NCI-H146 (cell line): ENCODE measurements at places on chromosomes 5 and 9.

- no peak for DNase-seq
These were observed 14.7 kb downstream of the TLN1 start for GRCh38 chr9:35717132-35717870.

GRCh38 chr5:54804086-54804485 is 181.3 kb downstream of the ESM1 start:
- no peak for DNase-seq

- DNase-seq: no peak
These were observed 136.4 kb upstream of the TBC1D2 start for GRCh38 chr9:98391867-98392266.

- DNase-seq: no peak
These were observed 12.4 kb downstream of the MRPS30 start for GRCh38 chr5:44821164-44821563.

DNA sequence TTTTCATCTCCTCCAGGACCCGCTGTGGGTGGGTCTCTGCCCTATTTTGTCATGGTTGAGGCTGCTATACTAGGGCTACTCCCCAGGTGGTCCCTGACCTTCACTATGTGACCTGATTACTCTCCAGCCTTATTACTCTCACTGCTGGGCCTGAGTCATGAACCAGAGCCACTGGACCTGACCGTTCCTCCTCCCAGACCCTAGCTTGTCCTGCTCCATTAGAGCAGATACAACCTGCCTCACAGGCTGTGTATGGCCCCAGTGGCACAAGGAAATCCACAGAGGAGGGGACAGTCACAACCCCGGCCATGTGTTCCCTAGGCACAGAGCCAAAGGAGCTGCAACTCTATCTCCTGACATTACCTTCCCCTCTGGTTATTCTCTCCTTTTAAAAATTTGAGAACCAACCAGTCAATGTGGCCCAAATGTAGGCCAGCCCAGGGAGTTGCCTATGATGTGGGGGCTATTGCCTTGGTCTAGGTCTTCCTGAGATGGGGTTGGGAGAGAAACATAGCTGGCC is 96.0 kb upstream of the FSTL4 start:
- DNase-seq: no peak

- DNase-seq: no peak
These were observed 1.3 kb downstream of the MIGA2 start for GRCh38 chr9:129037767-129038098.

- no peak for DNase-seq
These were observed 397.5 kb downstream of the MLLT3 start for GRCh38 chr9:20224756-20225155.

- no peak for DNase-seq
These were observed 813 bp downstream of the ERMP1 start for GRCh38 chr9:5832071-5832537.

DNA sequence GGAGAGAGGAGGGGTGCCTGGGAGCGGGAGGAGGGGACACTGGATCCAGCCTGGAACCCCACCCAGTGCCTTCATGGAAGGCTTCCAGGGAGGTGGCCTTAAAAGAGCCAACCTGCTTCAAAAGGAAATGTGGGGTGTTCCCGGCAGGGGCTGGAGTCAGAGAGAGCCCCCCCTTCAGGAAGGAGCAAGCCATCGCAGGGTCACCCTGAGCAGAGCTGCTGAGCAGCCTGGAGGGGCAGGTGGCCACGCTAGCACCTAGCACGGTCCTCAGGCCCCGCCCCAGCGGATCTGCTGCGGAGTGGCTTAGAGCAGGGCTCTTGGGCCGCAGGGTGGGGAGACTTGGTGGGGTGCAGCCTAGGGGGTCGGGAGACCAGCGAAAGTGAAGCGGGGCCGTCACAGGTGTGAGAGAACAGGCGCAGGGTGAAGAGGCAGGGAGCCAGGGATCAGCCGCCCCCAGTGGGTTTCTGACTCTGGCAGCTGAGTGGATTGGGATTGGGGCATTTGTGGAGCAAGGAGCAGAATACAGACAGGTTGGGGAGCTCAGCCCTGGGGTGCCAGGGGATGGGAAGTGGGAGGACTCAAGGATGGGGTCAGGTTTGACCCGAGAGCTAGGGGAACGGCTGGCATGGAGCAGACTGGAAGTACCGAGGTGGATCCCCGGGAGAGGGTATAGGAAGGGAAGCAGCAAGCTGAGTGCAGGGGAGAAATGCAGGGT is 1.5 kb downstream of the LCN2 start:
- no peak for DNase-seq

DNA sequence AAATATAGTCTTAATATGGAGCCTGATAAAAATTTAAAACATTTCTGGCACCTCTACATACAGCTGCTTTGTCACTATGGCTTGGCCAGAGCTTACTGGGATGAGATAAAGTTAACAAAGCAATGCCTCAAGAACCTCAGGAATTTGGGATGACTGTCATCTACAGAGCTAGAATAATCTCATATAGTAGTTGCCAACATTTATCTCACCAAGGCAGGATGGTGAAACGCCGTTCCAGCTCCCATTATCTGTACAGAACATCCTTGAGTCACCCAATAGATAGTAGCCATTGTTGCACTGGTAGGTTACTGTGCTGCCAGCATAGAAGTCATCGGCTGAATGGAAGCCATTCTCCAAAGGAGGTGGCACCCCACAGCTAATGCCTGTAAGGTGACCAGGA is 94.6 kb upstream of the TXNDC8 start:
- no peak for DNase-seq

GRCh38 chr5:160297776-160298175 is 14.6 kb downstream of the CCNJL start:
- no peak for DNase-seq

DNA sequence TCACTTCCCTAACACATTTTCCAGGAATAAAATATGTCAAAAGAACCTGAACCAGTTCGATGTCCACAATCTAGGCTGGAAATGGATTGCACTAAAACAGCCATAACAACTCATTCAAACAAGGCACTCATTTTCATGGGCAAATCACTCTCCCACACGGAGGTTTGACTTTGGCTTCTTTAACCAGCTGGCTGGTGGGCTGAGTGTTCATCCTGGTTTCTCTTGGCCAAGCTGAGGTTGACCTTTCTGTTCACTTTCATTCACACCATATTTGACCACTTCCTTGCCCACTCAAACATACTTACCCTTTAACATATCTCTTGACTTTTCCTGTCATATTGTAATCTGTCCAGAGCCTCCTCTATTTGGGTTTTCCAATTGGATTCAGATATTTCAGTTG is 5.4 kb downstream of the IL7R start:
- no peak for DNase-seq

DNA sequence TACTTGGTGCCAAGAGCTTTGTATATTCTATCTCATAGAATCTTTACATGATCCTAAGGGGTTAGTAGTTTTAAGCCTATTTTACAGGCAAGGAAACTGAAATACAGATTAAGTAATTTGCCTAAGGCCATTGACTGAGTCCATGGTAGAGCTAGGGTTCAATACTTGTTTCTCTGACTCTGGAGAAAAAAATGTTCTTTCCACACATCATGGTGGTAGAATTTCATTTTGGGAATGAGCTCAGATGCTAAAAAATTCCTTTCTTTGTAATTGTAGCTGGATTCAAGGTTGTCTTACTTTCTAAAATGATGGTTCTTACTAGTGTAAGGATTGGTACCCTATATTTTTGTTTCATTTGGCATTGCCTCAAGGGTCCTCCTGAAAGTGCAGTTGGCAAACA is 86.0 kb downstream of the ANKRD55 start:
- no peak for DNase-seq

DNA sequence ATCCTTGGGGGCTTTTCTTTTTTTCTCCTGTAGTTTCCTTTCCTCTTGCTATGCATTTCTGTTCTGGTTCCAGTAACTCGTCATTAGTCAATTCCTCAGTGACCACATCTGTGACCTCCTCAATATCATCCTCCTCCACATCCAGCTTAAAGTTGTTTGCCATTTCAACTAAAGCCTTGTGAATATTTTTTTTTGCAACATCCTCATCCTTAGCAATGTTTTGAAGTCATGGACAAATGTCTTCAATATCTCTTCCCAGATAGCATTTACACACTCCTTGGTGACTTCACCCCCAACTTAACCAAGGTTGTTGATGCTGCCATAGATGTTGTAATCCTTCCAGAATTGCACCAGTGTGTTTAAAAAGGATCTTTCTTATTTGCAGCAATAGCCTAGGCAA is 14.7 kb upstream of the ADRB2 start:
- DNase-seq: no peak

- no peak for DNase-seq
These were observed 127.3 kb upstream of the PIK3R1 start for GRCh38 chr5:68088302-68088701.

DNA sequence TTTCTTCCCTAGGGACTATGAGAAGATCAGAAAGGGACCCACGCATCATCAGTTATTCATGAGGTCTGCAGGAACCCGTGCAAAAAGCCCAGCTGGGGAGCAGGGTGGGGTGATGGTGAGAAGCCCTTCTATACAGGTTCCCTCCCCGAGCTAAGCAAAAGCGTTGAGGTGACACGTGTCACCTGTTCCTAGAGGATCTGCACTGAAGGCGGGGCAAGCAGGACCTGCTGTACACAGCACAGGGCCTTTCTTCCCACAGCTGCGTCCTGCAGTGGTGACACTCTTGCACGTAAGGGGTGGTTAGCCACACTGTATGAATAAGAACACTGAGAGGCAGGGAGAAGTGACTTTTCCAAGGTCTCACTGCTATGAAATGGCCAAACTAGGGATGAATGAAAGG is 37.2 kb upstream of the SH3PXD2B start:
- no peak for DNase-seq

DNA sequence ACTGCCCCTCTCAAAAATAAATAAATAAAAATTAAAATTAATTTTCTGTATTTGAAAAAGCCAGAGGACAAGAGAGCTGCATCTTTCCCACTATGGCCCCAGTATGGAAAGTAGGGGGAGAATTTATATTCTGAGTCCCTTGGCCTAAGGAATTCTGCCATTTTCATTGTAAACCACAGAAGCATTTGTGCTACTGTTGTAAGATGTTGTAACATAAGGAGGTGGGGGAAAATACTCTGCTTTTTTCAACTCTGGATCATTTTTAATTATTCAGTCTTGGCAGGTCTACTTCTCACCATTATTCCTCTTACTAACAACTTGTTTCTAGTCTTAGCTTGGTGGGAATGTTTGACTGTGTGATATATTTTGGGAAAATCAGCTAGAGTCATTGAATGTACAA is 52.3 kb upstream of the APC start:
- no peak for DNase-seq

- DNase-seq: peak; percentile 40
These were observed 129.2 kb downstream of the ZDHHC21 start for GRCh38 chr9:14563902-14564624.

- no peak for DNase-seq
These were observed 10.0 kb downstream of the PTBP3 start for GRCh38 chr9:112323378-112323854.

DNA sequence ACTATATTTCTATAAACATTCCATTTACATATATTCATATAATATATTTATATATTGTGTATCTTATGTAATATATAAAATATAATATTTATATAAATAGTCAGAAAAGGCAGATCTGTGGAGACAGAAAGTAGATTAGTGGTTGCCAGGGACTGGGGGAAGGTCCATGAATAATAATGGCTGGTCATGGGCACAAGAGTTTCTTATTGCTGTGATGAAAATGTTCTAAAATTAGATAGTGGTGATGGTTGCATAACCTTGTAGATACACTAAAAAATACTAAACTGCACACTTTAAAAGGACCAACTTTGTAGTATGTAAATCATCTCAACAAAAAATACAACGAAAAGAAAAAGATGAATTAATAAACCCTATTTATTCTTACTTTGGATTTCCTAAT is 47.3 kb downstream of the NUP155 start:
- DNase-seq: no peak

DNA sequence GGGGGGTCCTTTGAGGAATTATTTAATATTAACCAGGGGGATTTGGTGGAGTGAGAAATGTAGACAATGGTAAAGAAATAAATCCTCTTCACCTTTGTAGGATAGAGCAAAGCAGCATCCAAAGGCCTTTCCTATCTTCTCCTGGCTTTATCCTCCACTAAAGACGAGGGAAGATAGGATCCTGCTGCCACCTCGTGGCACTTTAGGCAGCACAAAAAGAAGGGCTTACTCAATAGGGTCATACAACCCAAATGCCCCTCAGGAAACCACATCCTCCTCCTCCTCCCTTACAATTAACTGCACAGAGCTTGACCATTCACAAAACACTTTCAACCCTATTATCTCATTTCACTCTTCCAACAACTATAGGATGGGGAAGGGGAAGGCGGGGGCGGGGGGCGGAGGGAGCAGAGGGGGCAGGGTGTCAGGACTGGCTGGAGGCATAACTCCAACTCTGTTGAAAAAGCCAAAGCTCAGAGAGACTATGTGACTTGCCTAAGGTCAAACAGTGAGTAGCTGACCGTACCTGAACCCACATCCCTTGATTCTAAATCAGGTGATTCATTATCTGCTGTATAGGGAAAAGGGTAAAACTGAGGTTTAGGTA is 45.4 kb upstream of the MYOT start:
- DNase-seq: peak; percentile 14

DNA sequence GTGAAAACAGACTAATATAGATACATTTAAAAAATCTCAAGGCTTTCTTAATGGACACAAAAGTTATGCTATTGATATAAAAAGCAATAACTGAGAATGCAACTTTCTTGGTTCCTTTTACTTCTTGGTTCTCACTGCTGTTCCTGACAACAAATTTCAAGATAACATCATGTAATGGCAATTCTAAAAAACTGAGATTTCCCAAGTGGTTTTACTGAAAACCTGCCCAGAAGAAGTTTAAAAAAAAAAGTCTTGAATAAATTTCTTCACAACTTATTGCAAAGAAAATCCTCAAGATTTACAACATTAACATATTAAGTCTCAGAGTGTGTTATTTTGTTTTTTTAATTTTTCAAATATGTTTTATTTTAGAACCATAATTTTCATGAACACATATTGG is 302.8 kb upstream of the COX7C start:
- DNase-seq: no peak

DNA sequence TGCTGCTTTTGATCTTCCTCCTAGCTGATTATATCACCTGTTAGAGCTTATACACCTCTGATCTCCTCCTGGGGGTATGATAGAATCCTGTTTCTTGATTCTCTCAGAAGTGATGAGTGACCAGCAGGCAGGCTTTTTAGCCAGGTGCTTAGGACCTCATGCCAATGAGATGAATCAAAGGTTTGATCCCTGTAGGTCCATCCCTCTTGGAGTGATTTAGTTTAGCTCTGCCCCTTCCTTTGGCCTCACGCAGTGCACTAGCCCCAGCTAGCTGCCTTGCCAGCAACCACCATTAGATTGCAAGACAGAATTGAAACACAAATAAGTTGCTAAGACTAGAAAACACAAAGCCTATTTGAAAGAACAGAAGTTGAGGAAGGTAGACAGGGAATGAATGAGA is 84.4 kb downstream of the ZSWIM6 start:
- DNase-seq: no peak
